ENCODE measurements at places on chromosomes 5 and 9.
A peak's percentile ranks its signal among the peaks of the same experiment; 100 is the strongest.

DNA sequence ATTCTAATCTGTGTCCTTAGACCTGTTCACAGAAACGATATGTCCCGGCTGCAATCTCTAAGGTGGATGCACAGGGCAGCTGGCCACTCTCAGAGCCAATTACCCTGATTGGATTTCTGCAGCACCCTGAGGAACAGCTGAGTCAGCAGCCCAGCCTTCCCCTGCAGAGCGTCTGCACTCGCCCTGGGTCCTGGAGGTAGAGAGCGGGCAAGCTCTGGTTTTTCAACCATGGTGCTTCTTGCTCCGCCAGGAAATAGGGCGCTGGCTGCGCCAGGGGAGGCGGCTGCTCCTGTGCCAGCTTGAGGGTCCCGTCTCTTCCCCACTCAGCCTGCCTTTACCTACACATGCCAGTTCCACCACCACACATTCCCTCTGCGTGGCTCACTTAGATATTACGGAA is 19.2 kb downstream of the NDUFS6 start:
- no peak for DNase-seq

DNA sequence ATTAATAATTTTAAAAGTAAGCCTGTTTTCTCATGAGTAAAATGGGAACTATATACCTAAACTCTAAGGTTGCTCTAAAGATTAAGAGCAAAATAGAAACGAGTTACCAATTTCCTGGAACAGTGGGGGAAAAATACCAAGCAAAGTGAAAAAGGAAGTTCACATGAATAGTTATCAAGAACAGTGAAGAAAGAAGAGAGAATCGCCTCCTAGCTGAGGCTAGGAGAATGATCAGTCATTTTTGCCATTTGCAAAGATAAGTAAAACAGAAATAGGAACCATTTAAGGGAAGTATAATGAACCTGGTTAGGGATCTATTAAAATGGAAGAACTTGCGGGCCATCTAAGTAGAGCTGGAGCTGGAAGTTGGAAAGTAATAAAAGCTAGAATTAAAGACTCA is 50.7 kb downstream of the P4HA2 start:
- DNase-seq, result no peak

DNA sequence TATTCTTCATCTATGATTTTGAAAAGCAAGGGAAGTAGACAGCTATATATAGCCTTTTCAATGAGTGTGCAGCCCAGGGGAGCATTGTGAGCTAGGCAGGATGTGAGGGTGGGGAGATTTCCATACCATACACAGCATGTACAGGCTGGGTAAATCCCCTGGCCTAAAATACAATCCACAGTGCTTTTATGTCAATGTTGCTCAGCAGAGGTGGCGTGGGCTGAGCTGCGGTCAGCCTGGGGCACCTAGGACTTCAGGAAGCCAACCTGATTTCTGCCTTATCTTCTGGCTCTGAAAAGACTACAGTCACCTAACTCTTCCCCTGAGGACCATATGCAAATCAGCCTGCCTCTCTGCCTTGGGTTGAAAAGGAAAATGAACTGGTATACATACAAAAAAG is 6.3 kb upstream of the GARIN3 start:
- peak; percentile 55 for DNase-seq

DNA sequence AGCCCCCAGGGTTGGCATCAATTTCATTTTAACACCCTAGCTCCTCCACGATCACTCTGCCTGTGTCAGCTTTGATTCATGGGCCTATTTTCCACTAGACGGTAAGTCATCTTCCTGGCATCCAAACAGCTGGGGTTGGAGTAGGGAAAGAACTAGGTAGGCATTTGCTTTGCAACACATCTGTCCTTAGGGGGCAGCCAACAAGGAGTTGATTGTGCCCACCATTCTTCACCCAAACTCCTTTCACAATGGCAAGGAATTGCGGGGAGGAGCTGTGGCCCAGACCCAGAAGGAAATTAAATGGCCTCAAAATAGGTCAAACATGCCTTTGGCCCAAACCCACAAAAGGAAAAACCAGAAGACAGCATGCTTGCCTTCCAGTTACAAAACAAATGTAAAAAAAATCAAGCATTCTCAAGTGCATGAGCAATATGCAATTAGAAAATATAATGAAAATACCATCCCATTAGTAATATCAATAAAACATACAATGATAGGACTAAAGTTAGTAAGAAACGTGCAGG is 71.8 kb downstream of the NRG2 start:
- no peak for DNase-seq

- DNase-seq, result no peak
Measured at GRCh38 chr9:91273853-91274552, 87.7 kb downstream of the AUH start.

- DNase-seq, result no peak
Measured at GRCh38 chr5:140327589-140327988, 18.8 kb downstream of the HBEGF start.

- peak; percentile 64 for DNase-seq
Measured at GRCh38 chr9:131656356-131657036, 83.4 kb downstream of the RAPGEF1 start.

GRCh38 chr9:33165263-33166151 is 1.6 kb downstream of the B4GALT1 start:
- no peak for DNase-seq

- DNase-seq, result no peak
Measured at GRCh38 chr5:28329176-28329575, 1290.8 kb upstream of the CDH9 start.

DNA sequence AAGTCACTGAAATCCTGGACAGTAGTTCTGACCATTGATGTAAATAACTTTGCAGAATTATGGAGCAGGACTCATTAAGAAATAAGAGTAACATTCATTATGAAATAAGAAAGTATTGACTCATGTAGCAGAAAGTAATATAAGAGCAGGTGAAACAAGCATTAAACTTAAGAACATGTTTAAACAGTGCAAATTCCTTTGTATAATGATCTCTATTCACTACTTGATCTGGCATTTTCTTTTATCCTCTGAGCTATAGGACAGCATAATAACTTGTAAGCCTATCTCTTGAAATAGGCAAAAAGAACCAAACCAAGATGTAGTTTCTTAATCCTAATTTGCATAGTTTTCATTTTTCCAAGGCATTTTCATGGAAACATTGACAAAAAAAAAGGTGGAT is 42.3 kb downstream of the PLGRKT start:
- no peak for DNase-seq

DNA sequence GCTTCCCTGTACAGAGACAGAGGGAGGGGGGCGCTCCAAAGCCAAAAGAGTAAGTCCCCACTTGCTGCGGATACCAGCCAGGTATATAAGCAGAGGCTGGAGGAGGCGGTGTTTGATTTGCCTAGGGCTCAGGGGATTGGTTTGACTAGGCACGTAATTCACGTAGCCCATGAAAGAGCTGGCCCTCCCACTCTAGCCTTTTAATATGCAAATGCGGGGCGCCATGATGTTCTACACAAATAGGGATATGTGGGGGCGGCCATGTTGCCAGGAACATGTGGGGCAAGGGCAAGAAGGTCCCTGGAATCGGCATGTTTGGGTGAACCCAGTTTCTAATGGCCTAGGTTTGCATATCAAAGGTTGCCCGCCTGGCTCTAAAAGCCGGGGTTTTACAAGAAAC is 3.3 kb upstream of the PRLR start:
- no peak for DNase-seq

DNA sequence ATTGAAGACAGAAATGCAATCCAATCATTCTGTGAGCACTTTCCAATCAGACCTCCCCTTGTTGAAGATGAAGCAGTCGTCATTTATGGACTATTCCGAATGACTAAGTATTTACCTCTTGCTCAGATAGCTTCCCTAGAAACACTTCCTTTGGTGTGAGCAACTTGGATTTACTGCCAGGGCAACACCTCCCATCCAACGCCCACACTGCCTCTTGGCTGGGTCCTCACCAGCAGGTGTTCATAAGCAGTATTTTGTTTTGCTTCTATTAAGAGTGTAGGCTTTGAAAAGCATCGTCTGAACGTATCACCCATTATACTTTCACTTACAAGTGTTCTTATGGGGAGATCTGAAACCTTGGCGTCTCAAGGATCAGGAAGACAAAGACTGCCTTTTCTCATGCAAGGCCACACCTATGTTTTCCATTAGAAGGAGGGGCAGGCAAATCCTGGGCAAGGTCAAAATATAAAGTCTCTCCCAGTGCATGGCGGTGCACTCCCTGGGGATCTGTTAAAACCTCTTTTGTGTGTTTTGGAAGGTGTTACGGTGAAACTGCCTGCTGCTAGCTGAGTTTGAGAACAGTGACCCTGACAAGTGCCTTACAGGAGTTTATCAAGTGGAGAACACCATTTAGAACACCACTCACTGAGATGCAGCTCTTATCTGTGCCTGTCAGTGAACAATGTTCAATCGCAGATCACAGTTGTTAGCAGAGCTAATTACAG is 10.6 kb upstream of the MARCHF3 start:
- no peak for DNase-seq

- no peak for DNase-seq
Measured at GRCh38 chr5:158854260-158854783, 245.4 kb downstream of the EBF1 start.

GRCh38 chr5:80747922-80748321 is 93.1 kb upstream of the DHFR start:
- no peak for DNase-seq

- DNase-seq, result no peak
Measured at GRCh38 chr9:419571-420171, 205.0 kb downstream of the DOCK8 start.

- DNase-seq, result no peak
Measured at GRCh38 chr9:91795598-91796241, 154.3 kb downstream of the ROR2 start.

DNA sequence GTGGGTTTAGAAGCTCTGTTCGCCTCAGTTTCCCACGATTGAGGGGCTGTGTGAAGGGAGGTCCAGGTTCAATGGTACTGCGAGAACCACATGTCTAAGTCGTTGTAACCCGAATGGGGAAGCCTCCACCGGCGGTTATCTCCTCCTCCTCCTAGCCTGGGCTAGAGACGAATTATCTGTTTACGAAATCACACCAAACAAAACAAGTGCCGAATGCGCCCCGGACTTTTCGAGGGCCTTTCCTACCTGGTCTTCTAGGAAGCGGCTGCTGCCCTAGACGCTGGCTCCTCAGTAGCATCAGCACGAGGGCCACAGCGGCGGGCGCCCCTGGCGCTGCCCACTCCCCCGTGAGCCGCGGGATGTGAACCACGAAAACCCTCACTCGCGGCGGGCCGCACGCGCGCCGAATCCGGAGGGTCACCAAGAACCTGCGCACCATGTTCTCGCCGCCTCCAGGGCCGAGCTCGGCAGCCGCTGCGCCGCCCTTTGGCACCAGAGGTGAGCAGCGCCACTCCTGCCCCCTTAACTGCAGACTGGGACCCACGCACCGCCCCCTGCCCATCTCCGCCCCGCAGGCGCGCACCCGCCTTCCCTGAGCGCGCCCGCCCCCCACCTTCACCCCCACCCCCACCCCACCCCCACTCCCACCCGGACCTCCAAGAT is at the start of gene CDKN2A:
Gene CDKN2A, minus strand, starts transcription at position 500 of the 663 bp plus-strand sequence.
- DNase-seq, result no peak

DNA sequence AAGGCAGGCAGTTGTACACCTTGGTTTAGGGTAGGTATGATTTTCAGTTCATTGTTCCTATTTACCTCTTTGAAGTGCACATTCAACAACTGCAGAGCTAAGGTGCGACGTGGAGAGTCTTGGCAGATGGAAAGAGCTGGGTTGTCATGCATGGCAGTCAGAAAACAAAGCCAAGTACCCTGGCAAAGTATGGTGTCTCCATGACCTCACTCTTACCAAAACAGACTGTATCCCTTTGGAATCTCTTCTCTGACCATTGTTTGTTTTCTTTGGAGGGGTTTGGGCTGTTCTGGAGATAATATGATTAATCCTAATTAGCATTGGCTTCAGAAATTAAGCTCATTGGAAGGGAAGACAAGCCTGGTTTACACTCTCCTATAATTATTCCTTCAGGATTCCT is 665.7 kb downstream of the DNAH5 start:
- no peak for DNase-seq

DNA sequence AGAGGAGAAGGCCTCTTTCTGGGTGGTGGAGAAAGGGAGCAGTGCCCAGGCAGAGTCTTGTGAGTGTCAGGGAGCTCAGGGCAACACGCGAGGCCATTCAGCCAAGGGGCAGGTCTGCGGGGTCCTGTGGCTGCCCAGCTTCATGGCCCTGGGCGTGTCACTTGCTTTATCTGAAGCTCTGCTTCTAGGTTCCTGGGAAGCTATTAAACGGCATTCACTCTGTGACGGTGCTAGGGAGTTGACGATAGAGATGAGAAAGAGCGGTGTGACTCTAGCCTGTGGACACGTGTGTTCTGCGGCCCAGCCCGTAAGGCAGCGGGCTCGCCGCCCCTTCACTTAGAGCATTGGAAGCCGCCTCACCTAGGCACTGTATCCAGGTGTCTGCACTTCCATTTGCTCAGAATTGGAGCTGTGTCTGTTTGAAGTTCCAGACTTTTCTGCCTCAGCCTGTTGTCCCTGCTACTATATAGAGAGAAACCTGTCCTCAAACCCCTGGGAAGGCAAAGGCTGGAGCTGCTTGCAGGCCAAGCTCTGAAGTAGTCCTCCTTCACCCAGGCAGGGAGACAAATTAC is 88.3 kb downstream of the PHF2 start:
- no peak for DNase-seq

DNA sequence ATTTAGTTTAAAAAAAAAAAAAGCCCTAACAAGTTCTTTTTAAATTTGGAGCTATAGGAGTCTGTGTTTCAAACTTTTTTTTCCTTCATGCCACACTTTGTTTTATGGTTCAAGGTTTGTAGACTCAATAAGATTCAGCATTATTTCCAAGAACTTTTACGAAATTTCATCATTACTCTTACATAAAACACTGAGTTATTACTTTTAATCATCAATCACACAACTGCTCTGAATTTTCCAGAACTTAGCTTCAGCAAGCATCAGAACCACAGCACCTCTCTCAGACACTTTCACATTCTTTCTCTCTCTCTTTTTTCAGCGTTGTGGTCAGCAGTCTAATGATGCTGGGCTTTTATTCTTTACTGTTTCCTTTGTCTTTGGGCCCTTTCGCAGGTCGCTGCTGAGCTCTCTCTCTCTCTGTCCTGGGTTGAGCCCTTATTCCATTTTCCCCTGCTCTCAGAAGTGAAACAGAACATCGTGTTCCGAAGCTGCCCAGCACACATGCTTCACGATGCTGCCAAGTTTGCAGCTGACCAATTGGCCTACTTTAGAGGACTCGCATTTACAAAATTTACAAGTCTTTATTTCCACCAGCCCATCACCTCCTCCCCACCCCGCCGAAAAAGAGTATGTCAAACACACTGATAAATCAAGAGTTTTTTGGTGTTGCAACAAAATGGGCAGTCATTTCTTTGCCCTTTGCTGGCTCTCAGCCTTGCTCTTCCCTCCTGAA is 44.6 kb upstream of the PIK3R1 start:
- no peak for DNase-seq

DNA sequence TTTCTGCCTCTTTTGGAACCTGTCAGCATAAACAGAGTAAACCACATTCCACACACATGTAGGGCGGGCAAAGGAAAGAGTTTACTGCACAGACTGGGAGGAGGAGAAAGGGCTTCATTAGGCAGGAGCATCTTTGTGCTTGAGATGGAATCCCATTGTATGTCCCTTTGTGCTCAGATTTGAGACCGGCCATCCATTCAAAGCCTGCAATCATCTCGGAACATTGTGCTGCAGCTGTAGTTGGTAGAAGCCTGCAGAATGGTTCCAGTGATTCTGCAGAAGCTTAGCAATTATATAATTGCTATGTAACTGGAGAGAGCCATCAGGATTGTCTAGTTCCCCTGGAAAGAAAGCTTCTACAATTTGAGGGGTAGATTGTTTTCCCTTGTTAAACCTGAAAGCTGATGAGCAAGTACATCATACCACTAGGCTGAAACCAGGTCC is 16.5 kb downstream of the ZNF462 start:
- no peak for DNase-seq
